ENCODE measurements at places on chromosomes 1 and 21.

- no peak for DNase-seq
These were observed 15.1 kb downstream of the C1orf174 start for GRCh38 chr1:3884966-3885365.

- no peak for DNase-seq
These were observed 55.5 kb upstream of the TRIM67 start for GRCh38 chr1:231106347-231106746.

GRCh38 chr1:183600136-183600535 lies 9.9 kb upstream of the NCF2 start:
- no peak for DNase-seq

GRCh38 chr1:182715531-182715930 lies 31.1 kb upstream of the RGS8 start:
- DNase-seq: no peak

DNA sequence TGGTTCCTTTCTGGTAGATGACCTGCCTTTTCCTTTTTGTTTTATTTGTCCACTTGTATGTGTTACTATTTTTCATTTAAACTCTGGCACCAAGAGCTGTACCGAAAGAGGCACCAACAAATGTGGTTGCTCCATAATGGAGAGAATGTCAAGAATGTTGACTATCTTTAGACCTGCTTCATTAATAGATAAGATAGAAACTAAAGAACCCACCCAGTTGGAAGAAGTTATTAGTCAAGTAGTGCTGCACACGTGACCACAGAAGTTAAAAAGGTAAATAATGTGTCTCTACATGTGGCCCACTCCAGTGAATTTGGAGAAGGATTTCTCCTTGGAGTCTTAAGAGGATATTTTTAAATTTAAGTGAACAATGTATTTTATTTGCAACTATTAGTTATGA lies 9.3 kb downstream of the ATP1A1 start:
- no peak for DNase-seq

DNA sequence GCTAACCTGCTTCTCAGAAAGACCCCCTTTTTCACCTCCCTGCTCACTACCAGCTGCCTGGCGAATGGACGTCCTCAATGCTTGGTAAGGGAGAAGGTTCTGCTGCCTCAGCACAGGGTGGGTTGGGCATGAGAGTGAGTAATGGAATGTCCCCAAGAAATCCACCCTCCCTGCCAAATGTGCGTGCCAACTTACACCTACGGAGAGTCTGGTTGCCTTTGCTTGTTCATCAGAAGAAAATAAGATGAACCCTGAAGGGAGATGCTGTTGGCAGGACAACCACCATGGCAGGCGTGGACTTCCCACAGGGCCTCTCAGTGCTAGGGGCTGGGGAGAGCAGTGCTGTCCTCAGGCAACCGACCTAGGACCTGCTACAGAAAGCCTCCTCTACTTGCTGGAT lies 106.0 kb downstream of the XCL2 start:
- DNase-seq: no peak

- no peak for DNase-seq
These were observed 100.2 kb downstream of the CAMTA1 start for GRCh38 chr1:6885426-6885825.

Measured in activated CD8-positive, alpha-beta memory T cell treated with anti-CD3 and anti-CD28 coated beads for 1 hour (primary cell).